ENCODE measurements at places on chromosomes 5 and 9.

- DNase-seq, result no peak
These were observed 338.2 kb upstream of the TLE4 start for GRCh38 chr9:79233542-79233941.

DNA sequence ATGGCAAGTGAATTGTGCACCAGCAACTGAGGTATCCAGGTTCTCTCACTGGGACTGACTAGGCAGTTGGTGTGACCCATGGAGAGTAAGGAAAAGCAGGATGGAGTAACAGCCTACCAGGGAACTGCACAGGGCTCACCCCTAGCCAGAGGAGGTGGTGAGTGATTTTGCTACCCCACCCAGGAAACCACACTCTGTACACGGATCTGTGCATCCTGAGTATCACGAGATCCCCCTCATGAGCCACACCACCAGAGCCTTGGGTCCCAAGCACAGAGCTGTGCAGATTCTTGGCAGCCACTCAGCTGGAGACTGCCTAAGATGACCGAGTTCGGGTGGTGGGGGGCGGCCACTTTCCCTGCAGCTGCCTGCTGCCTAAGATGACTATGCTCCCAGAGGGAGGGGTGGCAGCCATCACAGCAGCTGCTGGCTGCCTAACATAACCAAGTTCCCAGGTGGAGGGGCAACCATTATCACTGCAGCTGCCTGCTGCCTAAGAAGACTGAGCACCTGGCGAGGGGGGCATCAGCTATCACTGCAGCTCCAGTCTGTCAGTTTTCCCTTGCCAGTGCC lies 48.4 kb upstream of the EFNA5 start:
- no peak for DNase-seq

DNA sequence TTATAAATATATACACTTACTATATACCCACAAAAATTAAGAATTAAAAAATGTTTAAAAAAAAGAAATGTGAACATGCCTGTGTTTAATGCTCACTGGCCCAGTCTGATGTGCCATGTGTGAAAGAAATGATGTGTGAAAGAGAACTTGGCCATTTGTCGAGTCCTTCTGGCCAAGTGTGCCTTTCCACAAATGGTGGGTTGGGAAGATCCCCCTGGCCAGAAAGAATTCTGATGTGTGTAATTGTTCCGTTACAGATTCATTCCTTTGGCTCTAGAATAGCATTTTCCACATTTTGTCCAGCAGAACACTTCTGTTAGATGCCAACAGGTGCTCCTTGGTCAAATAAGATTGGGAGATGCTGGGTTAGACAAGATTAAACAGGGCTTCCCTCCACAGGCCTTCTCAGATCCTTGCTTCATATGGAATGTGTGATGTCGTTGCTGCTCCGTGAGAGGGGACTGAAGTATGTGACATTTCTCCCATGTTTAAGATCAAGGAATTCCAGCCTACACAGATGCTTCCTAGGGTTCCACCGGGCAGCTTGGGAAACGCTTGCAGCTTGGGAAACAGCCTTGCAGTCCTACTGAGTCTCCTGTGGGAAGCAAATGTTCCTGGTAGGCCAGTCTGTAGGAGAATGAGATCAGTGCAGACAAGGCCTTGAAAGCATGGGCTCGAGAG lies 32.1 kb downstream of the GDNF start:
- DNase-seq, result no peak

GRCh38 chr9:114002271-114002985 lies 75.7 kb downstream of the AMBP start:
- DNase-seq, result peak; percentile 90

GRCh38 chr5:8062521-8062920 lies 193.6 kb downstream of the MTRR start:
- DNase-seq, result peak; percentile 31

DNA sequence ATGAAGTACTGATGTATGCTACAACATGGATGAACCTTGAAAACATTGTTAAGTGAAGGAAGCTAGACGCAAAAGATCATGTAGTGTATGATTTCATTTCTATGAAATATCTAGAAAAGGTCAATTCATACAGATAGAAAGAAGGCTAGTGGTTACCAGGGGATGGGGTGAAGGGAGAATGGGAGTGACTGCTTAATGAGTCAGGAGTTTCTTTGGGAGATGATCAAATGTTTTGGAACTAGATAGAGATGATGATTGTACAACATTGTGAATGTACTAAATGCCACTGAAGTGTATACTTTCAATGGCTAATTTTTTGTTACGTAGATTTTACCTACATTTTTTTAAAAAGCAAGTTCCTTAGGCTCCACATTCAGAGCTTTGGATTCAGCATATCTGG lies 14.9 kb upstream of the DELE1 start:
- no peak for DNase-seq

DNA sequence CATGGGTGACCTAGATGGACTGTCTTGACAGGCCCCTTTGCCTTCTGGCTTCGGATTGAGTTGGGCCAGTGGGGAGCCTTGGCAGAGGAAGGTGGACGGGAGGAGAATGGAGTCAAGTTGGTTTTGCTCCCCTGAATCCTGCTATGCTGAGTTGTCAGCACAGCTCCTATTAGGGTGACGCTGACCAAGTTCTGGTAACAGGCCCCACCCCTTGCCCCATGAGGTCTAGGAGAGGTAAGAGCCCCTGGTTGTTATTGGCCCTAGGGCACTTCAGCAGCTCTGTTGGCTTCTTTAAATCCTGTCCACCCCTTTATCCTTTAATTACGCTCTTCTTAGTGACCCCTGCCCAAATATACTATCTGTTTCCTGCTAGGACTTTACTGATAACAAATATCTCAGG lies 39.4 kb upstream of the KIF2A start:
- DNase-seq, result no peak

GRCh38 chr5:9863486-9863885 lies 233.3 kb upstream of the TAS2R1 start:
- DNase-seq, result peak; percentile 55

GRCh38 chr9:93093877-93094657 lies 1.9 kb upstream of the CARD19 start:
- no peak for DNase-seq

DNA sequence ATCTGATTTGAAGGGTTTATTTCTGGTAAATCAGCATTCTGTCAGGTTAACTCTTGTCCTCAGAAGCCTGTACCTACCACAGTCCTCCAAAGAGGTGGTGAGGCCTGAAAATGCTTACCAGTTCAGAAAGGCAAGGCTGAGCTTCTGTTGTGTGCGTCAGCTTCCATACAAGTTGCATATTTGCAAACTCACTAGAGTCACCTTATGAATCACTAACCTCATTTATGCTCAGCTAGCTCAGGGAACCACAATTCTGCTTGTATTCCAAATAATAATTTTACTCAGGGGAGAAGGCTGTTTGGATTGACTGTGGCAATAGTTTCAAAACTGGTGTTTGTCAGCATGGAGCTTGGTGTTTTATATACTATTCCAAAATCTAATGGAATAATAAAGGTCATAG lies 355.1 kb upstream of the RFX3 start:
- DNase-seq, result no peak

DNA sequence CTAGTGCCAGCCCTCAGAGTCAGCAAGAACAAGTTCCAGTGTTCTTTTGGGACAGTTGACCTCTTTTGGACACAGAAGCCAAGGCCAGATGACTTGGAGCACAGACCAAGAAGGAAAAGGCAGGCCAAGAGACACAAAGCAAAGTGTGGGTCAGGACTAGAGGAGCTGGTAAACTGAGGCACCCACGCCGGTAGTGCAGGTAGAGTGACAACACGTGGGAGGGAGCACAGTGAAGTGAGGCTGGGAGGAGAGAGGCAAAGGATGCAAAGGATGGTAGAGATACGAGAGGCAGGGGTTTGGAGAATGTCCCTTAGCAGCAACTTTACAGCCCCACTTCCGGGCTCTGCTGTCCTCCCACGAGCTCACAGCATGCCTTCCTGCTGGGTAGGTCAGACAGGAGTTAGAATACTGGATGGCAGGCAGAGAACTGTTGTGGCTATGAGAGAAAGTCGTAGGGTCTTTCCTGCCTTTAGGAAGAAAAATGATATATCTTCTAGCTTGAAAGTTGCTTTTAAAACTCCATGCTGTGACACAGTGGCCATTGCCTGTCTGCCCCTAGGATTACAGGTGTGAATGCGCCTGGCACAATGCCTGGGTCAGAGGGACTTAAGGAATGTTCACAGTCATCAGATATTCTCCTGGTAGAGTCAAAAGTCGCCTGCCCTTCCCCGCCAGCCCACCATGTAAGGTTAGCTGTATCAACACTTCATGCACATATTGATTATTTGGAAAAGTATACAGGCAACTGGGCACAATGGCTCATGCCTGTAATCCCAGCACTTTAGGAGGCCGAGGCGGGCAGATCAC lies 97.9 kb downstream of the PDE8B start:
- DNase-seq, result no peak

- no peak for DNase-seq
These were observed 53.5 kb upstream of the IL7R start for GRCh38 chr5:35803191-35803651.

- DNase-seq, result no peak
These were observed 46.0 kb downstream of the PTPRD start for GRCh38 chr9:10566848-10567247.

DNA sequence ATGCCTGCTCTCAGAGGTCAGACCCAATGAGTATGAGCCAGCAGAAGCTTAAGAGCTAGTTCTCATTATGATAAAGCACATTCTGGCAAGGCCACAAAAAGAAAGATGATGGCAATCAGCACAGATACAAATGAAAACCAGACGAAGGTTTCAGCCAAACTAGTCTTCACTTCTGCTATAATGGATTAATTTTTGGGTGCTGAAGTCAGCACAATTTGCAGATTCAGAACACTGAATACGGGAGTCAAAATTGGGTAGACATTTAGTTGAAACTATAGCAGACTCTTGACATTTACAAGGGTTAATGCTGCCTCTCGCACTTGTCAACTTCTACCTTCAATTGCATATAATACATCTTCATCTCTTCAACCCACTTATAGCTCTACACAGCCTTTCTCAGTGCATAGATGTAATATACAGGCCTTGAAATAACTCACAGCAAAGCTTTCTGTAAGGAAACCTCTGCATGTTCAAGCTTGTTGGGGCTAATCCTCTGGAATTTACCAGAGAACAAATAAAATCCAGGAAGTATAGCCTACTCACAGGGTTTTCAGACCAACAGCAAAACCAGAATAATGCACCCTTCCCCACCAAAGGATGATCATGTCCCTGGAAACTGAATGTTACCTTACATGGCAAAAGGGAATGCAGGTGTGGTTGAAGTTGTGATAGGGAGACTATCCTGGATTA lies 77.1 kb downstream of the BAAT start:
- DNase-seq, result no peak

GRCh38 chr9:71755869-71756268 lies 12.4 kb downstream of the CEMIP2 start:
- no peak for DNase-seq

DNA sequence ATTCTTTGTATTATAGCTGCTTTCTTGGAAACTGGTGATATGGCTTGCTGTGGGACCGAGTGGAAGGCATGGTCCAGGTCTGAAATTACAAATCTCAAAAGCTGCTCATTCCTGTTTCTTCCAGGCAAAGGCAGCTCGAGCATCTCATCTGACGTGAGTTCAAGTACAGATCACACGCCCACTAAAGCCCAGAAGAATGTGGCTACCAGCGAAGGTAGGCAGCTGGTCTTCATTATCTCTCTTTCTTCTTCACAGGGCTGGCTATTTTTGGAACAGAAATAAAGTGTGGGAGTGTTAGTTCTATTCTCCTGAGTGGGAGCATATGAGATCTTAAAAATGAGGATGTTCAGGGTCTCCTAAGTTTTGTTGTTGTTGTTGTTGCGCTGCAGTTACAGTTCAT lies 115.9 kb downstream of the FBXL7 start:
- no peak for DNase-seq

DNA sequence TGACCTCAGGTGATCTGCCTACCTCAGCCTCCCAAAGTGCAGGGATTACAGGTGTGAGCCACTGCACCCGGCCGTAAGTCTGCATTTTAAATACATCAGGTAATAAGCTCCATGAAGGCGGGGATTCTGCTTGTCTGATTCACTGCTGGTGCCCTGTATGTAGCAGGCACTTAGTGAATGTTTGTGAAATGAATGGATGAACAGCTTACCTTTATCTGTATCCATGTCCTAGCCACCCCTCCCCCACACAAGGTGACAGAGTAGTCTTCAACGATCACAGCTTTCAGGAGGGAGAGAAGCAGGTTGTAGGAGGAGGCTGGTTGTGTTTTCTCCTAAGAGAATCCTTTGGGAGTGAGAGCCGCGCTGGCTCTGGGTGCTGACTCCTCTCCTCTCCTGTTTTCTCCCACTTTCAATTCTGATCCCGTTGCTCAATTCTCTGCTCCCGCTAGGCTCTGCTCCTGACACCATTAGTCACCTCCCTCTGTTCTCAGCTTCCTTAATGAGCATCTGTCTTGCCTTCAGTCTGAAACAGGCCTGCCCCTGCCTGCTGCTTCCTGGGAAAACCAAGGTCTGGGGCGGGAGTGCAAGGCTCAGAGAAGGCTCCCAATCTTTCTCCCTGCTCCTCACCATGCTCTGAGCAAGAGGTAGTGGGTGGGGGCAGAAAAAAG lies 88.8 kb upstream of the CTNNA1 start:
- no peak for DNase-seq

Data from esophagus muscularis mucosa (tissue), 4 donors.